Prostate gland (tissue), 2 donors: ENCODE measurements at places on chromosomes 11 and 22. TPM values are rescaled to one million over a fixed set of nuclear protein-coding genes. Genes with fewer than 3 reads are reported as not detected.

The IRAG1 gene
- total RNA-seq: 14.7 TPM

The MRPL23 gene
- total RNA-seq: 162 TPM

The CDC45 gene
- 11.5 TPM for total RNA-seq

The GLYATL2 gene
- 0.45 TPM for total RNA-seq

The SCGB1C1 gene
- not detected for total RNA-seq

The HORMAD2 gene
- 6.9 TPM for total RNA-seq

The KCNA4 gene
- total RNA-seq: not detected

The ARVCF gene
- total RNA-seq: 39.6 TPM

The HEPHL1 gene
- 0.17 TPM for total RNA-seq

The DTX4 gene
- total RNA-seq: 6.9 TPM

The SCN3B gene
- total RNA-seq: 3.5 TPM

The CAPN5 gene
- total RNA-seq: 28.6 TPM

The RFPL3 gene
- total RNA-seq: 1.7 TPM

The UBE2L3 gene
- 61.7 TPM for total RNA-seq

The APOBEC3F gene
- total RNA-seq: 28.3 TPM

The TRIM51 gene
- not detected for total RNA-seq

The RAG2 gene
- total RNA-seq: not detected

The APIP gene
- total RNA-seq: 23.9 TPM

The MTCH2 gene
- 56.8 TPM for total RNA-seq

The MAP6 gene
- 21.5 TPM for total RNA-seq

The MS4A7 gene
- 3.7 TPM for total RNA-seq

The LRRC56 gene
- 1.9 TPM for total RNA-seq

The MYRF gene
- total RNA-seq: 3.4 TPM

The KMT5B gene
- 41.0 TPM for total RNA-seq
